Heart right ventricle (tissue), 16 donors: ENCODE measurements at places on chromosomes 6 and 20. TPM values are rescaled to one million over a fixed set of nuclear protein-coding genes. Genes with fewer than 3 reads are reported as not detected.

DNA sequence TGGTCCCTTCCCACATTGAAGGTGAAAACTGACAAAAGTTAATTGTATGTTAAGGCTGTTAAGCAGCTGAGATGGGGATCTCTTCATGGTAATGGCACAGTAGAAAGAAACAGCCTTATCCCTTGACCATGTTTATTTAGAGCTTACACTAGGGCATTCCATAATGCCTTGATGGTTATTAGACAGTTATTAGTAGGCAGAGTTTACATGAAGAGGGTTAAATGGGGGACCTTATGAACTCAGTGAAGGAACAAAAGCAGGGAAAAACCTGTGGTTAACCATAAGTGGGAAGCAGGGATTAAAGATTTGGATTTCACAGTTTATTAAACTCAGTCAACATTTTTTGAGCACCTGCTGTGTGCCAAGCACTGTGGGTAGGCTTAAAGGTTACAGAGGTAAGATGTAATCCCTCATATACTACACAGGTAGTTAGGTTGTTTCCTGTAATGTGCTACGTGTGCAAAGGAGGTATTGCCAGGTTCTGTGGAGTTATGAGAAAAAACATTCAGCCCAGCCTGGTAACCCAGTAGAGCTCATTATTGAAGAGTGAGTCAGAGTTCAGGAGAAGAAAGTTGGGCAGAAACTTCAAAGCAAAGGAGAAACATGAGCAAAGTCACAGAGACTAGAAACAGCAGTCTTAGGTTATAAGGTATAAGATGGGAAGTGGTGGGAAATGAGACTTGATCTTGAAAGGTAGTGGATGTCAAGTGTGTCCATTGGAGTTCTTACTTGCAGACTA is 32.3 kb upstream of the GNRH2 start:
- no peaks in the 10 kb centered on the region for H3K27me3 ChIP-seq
- no peak overlapping the region for H3K27ac ChIP-seq
- H3K4me3 ChIP-seq, result no peak overlapping the region
- H3K36me3 ChIP-seq, result peaks cover 93% of the 10 kb centered on the region
- DNase-seq, result no peak

DNA sequence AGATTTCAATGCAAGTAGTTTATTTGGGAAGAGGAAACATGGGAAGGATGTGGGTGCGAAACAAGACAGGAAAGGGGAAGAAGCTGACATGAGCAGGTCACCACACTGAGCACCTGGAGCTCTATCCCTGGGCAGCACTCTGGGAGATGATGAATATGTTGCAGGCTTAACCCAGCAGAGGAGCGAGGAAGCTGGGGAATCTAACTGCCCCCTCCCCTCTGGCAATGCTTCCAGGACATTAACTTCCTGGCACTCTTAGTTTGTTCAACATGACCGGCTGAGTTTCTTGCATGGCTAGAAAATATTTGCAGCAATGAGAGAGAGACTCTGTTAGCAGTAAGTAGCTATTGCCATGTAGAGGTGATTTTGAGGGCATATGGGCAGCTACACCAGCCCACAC is 4.9 kb upstream of the ADA start:
- H3K27ac ChIP-seq, result no peak overlapping the region
- no peaks in the 10 kb centered on the region for H3K36me3 ChIP-seq
- H3K27me3 ChIP-seq, result no peaks in the 10 kb centered on the region
- no peaks in the 10 kb centered on the region for H3K4me1 ChIP-seq

- H3K27ac ChIP-seq, result peak overlapping the region; percentile 36
- no peaks in the 10 kb centered on the region for H3K27me3 ChIP-seq
- peak; percentile 61 for DNase-seq
- H3K4me1 ChIP-seq, result peaks cover 24% of the 10 kb centered on the region
- no peaks in the 10 kb centered on the region for H3K36me3 ChIP-seq
Measured at GRCh38 chr6:143901885-143902750, 37.8 kb downstream of the ZC2HC1B start.

DNA sequence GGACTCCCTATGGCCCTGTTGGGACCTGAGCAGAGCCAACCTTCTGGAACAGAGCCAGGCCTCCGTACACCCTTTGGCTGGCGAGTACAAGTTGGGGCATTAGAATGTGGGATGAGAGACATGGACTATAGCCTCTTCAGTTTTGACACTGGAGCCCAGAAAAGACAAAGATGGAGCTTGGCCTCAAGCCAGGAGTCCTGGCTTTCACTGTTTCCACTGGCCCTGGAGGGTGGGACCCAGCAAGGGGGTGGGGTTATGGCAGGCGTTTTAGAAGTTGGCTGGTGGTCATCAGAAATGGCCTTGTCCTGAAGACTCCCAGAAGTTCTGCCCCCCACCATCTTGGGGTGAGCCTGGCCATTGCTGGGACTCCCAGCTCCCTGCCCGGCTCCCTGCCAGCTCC is 21.8 kb downstream of the ITPR3 start:
- H3K4me1 ChIP-seq, result peaks cover 10% of the 10 kb centered on the region
- DNase-seq, result peak; percentile 20
- H3K4me3 ChIP-seq, result no peak overlapping the region
- H3K36me3 ChIP-seq, result no peaks in the 10 kb centered on the region
- no peaks in the 10 kb centered on the region for H3K27me3 ChIP-seq

DNA sequence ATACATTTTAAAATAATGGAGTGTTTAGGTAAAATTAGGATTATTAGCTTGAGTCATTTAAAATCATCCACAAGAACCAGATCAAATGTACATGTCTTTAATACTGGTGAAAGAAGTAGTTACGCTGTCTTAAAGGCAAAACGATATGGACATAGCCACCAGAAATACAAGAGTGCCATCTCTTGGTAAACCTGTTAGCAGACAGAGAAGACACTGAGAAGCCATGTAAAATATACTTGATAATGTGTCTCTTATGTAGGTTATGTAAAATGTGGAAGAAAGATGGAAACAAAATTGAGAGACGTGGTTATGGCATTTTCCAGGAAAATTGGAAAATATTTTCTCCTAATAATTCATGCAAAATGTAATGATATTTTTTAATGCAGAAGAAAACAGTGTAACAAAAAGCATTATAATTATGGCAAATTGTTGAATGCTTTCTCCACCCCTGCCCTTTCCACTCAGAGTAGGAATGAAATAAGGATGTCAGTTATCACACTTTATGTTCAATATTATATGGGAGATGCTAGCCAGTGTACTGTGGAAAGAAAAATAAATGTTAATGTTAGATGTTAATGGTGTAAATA is 12.2 kb upstream of the SLC17A2 start:
- H3K4me3 ChIP-seq, result no peak overlapping the region
- H3K27ac ChIP-seq, result no peak overlapping the region
- no peaks in the 10 kb centered on the region for H3K4me1 ChIP-seq
- no peak for DNase-seq
- no peaks in the 10 kb centered on the region for H3K36me3 ChIP-seq

Gene MAS1L
- total RNA-seq, result not detected
